Endothelial cell of umbilical vein (primary cell): ENCODE measurements at places on chromosomes 7 and 10.
A peak's percentile ranks its signal among the peaks of the same experiment; 100 is the strongest.

- no peak for DNase-seq
Observed at GRCh38 chr7:99005776-99006175, 127.4 kb downstream of the TRRAP start.

DNA sequence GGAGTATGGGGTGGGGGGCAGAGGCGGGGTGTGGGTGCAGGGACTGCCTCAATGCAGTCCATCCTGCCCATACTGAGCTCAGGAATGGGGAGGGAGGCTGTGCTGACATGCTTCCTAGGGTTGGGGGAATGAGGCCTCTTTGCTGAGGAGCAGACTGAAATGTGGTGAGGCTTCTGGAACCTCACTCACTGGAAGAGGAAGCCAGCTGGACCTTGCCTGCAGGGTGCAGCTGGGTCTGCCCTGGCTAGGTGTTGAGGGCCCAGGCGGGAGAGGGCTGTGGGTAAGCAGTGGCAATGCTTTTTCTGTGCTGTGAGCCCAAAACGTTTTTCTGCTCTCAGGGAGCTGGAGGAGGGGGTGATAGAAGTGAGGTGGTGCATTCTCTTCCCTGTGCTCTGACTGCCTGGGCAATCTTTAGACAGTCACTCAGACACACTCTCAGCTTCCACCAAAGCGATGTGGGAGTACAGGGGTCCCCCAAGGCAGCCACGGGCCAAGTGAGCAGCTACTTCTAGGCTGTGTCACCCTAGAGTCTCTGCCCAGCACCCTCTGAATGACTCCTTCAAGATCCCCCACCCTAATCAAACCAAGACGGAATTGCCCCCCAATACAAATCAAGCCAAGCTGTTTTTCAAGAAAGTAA lies 41.1 kb upstream of the BMPR1A start:
- no peak for DNase-seq

GRCh38 chr7:72503644-72504043 lies 91.5 kb upstream of the CALN1 start:
- no peak for DNase-seq

GRCh38 chr7:110061387-110061786 lies 1029.5 kb upstream of the LRRN3 start:
- DNase-seq: no peak

GRCh38 chr7:88576720-88577119 lies 182.8 kb upstream of the ZNF804B start:
- DNase-seq: no peak

GRCh38 chr10:13589316-13589715 lies 2.6 kb downstream of the PRPF18 start:
- DNase-seq: no peak

DNA sequence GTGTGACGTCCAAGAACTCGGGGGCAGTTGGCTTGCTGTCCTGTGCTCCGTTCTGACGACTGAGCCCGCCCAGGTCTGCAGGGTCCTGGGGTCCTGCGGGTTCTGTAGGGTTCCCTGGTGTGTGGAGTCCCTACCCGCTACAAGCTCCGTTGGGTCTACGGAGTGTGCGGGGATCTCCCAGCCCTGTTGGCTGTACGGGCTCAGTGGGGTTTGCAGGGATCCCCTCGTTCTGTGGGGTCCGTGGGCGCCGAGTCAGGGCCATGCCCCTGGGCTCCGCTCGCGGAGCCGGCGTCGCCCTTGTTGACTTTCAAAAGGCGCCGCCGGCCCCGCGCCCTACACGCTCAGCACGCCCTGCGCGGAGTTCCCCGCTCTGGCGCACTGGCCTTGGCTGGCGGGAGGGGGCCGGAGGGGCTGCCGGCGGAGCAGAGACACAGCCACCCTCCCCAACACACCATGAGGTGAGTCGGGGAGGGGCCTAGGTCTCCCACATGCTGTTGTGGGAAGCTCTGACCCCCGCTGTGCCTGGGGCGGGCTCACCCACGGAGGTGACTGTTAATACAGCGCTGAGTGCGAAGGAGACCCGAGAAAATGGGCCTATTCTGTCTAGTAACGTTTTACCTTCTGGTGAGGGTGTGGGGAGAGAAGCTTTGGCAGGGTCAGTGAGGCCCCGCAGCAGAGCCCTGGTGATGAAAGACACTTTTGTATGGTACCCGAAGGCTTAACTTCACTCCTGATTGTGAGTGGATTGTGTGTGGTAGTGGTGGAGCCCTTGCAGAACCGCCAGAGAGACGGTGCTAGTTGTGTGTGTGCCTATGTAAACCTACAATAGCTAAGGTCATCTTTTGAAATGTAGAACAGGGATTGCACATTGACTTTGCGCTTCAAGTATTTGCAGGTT lies 8.1 kb downstream of the TASOR2 start:
- no peak for DNase-seq

GRCh38 chr7:102992938-102993717 lies 80.3 kb downstream of the LRRC17 start:
- DNase-seq: peak; percentile 100

DNA sequence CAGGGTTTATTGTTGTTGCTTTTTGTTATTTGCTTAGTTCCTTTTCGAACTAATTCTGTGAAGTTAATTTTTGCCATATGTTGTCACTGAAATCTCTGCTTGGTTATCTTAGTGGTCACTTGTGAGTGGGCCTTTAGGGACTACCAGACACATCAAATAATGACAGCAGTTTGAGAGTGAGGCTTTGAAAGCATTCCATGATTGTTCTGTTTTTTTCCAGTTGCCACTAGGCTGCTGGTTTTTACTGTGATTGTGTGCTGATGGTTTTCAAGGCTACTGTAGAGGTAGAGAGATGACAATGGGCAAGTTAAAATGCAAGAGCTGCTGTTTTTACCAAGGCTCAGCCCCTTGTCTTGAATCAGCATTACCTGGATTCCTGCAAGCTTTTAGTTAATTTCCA lies 20.0 kb downstream of the SEPTIN7 start:
- no peak for DNase-seq

GRCh38 chr10:77012812-77013500 lies 624.7 kb downstream of the KCNMA1 start:
- DNase-seq: no peak

- DNase-seq: peak; percentile 61
Observed at GRCh38 chr10:114043532-114044246, at the start of gene ADRB1. Gene ADRB1 (plus strand): TSS chr10:114043866. CDS start chr10:114044133, 267 bp downstream.

DNA sequence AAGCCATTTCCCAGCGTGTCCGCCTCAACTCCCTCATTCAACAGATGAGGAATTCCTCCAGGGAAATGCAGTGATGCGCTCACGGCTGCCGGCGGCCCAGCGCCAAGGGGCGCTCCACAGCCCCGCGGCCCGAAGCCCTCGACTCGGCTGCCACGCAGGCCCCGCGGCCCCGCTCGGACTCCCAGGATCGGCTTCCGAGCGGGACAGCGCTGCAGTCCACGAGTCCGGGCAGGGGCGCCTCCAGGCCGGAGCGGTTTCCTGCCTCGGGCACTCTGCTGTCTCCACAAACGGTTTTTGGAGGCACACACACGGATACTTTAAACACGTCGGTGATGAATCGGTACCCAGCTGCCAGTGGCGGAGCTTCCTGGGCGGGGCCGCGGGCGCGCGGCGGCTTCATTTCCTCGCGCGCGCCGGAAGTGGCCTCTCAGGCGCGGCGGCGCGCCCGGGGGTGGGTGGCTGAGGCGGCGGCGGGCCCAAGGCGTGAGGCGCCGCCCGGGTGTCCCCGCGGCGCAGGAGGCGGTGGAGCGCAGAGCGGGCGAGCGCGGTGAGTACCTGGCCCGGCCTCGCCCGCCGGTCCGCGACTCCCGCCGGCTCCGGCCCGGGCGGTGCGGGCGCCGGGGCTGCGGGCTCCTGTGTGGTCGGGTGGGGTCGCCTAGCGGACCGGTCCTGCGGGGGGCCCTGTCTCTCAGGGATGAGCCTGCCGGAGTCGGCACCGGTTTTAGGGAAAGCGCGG lies at the start of gene CSGALNACT2:
Gene CSGALNACT2 (plus strand): TSS at position 425 of the 736 bp plus-strand sequence. CDS start 16,705 bp downstream, outside the sequence.
- DNase-seq: peak; percentile 76

DNA sequence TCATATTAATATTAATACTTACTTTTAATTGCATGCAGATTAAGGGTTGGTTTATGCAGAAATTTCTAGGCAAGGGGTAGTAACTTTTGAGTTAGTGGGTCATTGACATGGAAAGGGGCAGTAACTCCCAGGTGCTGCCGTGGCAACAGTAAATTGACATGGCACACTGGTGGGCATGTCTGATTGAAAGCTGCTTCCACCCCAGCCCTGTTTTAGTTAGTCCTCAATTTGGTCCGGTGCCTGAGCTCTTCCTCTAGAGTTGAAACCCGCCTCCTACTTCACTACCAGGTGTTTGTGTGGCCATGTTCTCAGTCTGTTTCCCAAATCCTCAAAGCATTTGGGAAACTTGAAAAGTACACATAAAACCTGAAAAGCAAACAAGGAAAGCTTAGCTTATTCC lies 18.4 kb downstream of the CUZD1 start:
- no peak for DNase-seq
